ENCODE measurements at places on chromosomes 4 and X. TPM values are rescaled to one million over a fixed set of nuclear protein-coding genes. Genes with fewer than 3 reads are reported as not detected.

The CCNQ gene
- 25.5 TPM for total RNA-seq

The FRMD7 gene
- not detected for total RNA-seq

GRCh38 chr4:77927991-77928925 is 65.6 kb downstream of the MRPL1 start:
- no peaks in the 10 kb centered on the region for H3K27me3 ChIP-seq
- H3K27ac ChIP-seq: peak overlapping the region; percentile 38
- peaks cover 2% of the 10 kb centered on the region for H3K4me1 ChIP-seq
- no peak overlapping the region for H3K4me3 ChIP-seq

The CLIC2 gene
- total RNA-seq: 0.18 TPM

DNA sequence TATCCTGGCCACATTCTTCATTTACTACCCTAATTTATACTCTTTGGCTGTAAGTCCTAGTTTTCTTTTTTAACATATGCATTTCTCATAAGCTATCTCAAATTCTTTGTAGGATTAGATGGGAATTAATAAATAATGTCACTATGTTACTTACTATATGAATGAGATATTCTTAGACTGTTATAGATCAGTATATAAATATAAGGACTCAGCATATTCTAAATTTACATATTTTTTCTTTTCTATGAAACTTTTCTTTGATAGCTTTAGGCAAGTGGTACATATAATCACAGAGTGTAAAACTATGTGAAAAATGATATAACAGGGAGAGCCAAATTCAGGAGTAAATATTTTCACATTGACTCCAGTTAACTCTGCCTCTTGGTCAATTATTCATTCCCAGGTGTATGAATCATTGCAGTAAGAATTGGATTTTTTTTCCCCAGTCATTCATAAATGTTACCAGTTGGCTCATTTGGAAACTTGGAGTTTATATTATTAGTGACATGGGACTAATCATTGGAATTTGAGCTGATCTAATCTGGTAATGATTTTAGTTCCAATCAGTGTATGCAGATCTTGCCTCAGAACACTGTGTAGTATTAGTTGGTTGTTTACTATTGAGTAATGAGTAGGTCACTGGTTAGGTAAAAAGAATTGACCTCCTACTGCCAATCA is 25.3 kb downstream of the FHIP1A start:
- H3K4me1 ChIP-seq: peaks cover 5% of the 10 kb centered on the region
- DNase-seq: no peak
- H3K27me3 ChIP-seq: no peaks in the 10 kb centered on the region
- no peak overlapping the region for H3K27ac ChIP-seq

GRCh38 chr4:112176596-112176995 is 31.3 kb downstream of the FAM241A start:
- peak overlapping the region; percentile 55 for H3K27ac ChIP-seq
- DNase-seq: no peak
- no peaks in the 10 kb centered on the region for H3K27me3 ChIP-seq
- H3K4me1 ChIP-seq: peaks cover 55% of the 10 kb centered on the region
- H3K4me3 ChIP-seq: no peak overlapping the region

DNA sequence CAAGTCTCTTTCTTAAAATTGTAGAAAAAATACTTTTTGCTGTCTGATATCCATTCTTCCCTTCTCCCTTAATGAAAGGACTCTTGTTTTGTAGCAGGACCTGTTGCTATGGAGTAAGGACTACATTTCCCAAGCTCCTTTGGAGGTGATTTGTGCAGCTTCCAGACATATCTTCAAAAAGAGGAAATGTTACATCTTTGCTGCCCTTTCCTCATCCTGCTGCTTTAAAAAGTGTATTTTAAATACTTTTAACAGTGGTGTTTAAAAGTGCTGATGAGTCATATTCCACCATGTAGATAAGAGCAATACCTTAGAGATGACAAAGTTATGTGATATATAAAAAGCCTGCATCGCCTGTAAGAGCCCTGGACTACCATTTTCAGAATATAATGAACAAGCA is 98.7 kb downstream of the CFAP299 start:
- H3K27me3 ChIP-seq: no peaks in the 10 kb centered on the region
- peaks cover 10% of the 10 kb centered on the region for H3K4me1 ChIP-seq
- no peaks in the 10 kb centered on the region for H3K36me3 ChIP-seq
- no peak for DNase-seq

- H3K27me3 ChIP-seq: no peaks in the 10 kb centered on the region
- H3K27ac ChIP-seq: no peak overlapping the region
- H3K36me3 ChIP-seq: no peaks in the 10 kb centered on the region
- no peak overlapping the region for H3K4me3 ChIP-seq
Measured at GRCh38 chr4:126611900-126612299, 1020.9 kb upstream of the INTU start.

DNA sequence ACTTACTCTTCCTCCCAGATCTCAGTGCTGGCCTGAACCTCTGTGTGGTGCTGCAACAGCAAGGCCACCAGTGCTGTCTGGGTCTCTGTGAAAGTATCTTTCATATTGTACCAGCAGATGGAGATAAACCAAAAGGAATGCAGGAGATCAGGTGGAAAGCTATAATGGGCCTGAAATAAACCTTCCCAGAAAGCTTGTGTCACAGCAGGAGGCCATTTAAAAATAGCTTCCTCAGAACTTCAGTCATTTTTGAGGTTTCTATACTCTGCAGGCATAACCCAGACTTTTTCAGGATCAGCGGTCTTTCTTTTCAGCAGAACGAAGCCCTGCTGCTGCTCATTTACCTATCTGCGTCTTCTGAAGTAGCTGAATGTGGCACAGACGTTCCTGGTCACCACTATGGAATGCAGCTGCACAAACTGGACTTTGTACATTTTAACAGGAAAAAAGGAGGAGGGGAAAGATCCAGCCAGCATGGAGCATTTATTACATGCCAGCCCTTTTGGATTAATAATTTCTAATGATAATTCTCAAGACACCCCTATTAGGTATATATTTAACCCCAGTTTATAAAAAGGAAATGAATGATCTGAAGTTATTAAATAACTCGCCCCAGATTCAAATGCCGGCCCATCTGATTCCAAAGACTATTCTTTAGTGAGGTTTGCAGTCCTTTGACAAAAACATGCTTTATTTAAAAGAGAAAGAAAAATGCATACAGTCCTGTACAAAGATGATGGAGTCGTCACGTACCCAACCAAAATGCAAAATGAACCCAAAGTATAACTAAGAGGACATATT is 119.7 kb downstream of the NFKB1 start:
- H3K4me3 ChIP-seq: no peak overlapping the region
- H3K4me1 ChIP-seq: peaks cover 49% of the 10 kb centered on the region
- H3K36me3 ChIP-seq: peaks cover 34% of the 10 kb centered on the region
- no peak overlapping the region for H3K27ac ChIP-seq

GRCh38 chrX:52261463-52262194 is 76.9 kb downstream of the MAGED4 start:
- H3K4me1 ChIP-seq: peaks cover 13% of the 10 kb centered on the region
- peak; percentile 81 for DNase-seq
- H3K4me3 ChIP-seq: peak overlapping the region; percentile 92
- no peaks in the 10 kb centered on the region for H3K36me3 ChIP-seq
- H3K27me3 ChIP-seq: peaks cover 4% of the 10 kb centered on the region
- peak overlapping the region; percentile 98 for H3K27ac ChIP-seq

DNA sequence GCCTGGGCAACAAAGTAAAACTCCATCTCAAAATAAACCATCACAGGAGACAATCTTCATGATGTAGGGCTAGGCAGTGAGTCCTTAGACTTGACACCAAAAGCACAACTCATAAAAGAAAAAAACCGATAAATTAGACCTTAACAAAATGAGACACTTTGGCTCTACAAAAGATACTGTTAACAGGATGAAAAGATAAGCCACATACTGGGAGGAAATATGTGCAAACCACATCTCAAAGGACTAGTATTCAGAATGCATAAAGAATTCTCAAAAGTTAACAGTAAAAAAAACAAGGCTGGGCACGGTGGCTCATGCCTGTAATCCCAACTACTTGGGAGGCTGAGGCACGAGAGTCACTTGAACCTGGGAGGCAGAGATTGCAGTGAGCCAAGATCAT is 13.2 kb downstream of the EFHC2 start:
- no peaks in the 10 kb centered on the region for H3K27me3 ChIP-seq
- no peak overlapping the region for H3K4me3 ChIP-seq
- no peak for DNase-seq
- H3K27ac ChIP-seq: no peak overlapping the region
- H3K36me3 ChIP-seq: no peaks in the 10 kb centered on the region

The CT47B1 gene
- total RNA-seq: not detected

GRCh38 chr4:162683659-162684370 is 482.9 kb downstream of the NAF1 start:
- H3K27me3 ChIP-seq: no peaks in the 10 kb centered on the region
- no peak overlapping the region for H3K27ac ChIP-seq
- H3K4me3 ChIP-seq: no peak overlapping the region

The SLC10A6 gene
- total RNA-seq: not detected

The PRPS1 gene
- total RNA-seq: 123 TPM
